ENCODE measurements at places on chromosomes 11 and 22.

GRCh38 chr22:22040908-22041307, 58.3 kb upstream of the TOP3B start:
- no peak for DNase-seq

GRCh38 chr11:116112087-116112935, 608.1 kb upstream of the CADM1 start:
- DNase-seq: no peak

- no peak for DNase-seq
These were observed 13.6 kb downstream of the SEPTIN3 start for GRCh38 chr22:41982865-41983264.

- DNase-seq: no peak
These were observed 205.0 kb downstream of the CWF19L2 start for GRCh38 chr11:107252429-107253161.

- no peak for DNase-seq
These were observed 45.8 kb downstream of the C11orf96 start for GRCh38 chr11:43988040-43988817.

GRCh38 chr11:103963648-103964047, 72.8 kb upstream of the DDI1 start:
- no peak for DNase-seq

DNA sequence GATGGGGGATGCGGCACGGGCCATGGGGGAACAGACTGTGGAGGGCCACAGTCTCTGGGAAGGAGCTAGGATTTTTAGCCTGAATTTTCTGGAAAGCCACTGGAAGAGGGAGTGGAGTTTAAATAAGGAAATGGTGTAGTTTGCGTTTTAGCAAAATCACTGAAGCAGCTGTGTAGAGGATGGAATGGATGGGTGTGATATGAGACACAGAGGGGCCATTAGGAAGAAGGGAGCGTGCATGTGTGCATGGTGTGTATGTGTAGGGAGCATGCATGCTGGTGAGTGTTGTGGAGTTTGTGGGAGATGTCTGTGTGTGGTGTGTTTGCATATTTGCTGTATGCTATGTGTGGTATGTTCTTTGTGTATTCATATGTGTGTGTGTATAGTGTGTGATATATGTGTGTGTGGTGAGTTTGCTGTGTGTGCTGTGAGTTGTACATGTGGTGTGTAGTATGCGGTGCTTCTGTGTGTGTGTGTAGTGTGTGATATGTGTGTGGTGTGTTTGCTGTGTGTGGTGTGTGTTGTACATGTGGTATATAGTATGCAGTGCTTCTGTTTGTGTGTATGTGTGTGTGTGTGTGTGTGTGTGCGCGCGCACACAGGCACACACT, 67.6 kb downstream of the FBXO7 start:
- DNase-seq: no peak

- DNase-seq: no peak
These were observed 56.8 kb upstream of the THY1 start for GRCh38 chr11:119479685-119480275.

- no peak for DNase-seq
These were observed 32.4 kb downstream of the MCAM start for GRCh38 chr11:119284344-119285157.

GRCh38 chr22:46731246-46732040, 6.6 kb downstream of the CERK start:
- DNase-seq: no peak

GRCh38 chr11:13329670-13330356, 52.2 kb downstream of the BMAL1 start:
- DNase-seq: no peak

GRCh38 chr11:16807306-16807705, 68.9 kb downstream of the C11orf58 start:
- no peak for DNase-seq

DNA sequence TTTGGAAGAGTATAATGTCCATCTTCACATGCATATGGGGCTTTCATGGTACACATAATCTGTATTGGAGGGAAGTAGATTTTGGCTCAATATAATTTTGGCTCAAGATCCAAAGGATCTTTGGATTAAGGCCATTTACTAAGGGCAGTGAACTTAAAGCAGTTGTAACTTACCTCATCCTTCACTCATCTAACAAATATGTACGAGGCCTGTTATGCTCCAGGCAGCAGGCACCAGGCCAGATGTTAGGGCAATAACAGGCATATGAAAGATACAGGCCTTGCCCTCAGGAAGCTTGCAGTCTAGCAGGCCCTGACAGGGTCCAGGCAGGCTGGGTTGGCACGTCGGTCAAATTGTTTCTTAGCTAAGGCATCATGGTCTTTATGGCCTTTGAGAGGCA, 44.6 kb downstream of the LIF start:
- DNase-seq: no peak

GRCh38 chr11:10749476-10749875, 1.6 kb upstream of the CTR9 start:
- no peak for DNase-seq

DNA sequence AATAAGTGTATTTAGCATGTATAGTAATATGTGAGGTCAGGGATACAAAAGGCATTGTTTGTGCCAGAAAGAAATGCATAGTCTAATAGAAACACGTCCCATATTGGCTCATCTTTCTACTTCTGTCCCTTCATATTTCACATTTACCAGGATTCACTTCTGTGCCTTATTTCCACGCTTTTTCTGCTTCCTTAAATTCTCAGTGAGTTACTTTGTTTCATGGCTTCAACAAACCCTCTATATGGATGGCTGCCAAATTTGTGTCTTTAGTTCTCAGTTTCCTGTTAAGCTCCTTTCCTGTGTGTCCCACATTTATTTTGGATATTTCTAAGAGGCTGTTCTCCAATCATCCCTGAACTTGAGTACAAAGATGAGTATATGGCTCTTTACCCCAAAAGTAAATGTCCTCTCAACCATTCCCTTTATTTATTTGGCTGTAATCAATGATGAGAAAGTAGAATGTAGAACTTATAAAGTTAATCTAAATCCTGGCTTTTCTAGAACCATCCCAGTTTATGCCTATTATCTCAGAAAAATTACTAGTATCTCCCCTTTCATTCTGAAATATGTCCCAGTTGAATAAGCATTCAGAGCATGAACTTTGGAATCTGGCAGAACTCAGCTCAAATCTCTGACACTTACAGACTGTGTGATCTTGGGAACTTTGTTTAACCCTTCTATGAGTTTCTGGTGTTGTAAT, 23.5 kb downstream of the OR8B12 start:
- DNase-seq: no peak

DNA sequence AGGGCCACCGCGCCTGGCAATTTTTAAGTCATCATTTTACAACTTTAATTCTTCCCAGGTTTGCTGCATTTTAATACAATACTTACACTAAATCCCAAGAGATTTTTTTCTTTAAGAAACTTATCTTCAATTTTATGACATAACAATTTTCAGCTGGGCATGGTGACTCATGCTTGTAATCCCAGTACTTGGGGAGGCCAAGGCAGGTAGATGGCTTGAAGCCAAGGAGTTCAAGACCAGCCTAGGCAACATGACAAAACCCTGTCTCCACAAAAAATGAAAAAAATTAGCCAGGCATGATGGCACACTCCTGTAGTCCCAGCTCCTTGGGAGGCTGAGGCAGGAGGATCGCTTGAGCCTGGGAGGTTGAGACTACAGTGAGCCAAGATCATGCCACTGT, 38.8 kb downstream of the CLDN25 start:
- DNase-seq: no peak
